ENCODE measurements at places on chromosomes 6 and 20. TPM values are rescaled to one million over a fixed set of nuclear protein-coding genes. Genes with fewer than 3 reads are reported as not detected.

DNA sequence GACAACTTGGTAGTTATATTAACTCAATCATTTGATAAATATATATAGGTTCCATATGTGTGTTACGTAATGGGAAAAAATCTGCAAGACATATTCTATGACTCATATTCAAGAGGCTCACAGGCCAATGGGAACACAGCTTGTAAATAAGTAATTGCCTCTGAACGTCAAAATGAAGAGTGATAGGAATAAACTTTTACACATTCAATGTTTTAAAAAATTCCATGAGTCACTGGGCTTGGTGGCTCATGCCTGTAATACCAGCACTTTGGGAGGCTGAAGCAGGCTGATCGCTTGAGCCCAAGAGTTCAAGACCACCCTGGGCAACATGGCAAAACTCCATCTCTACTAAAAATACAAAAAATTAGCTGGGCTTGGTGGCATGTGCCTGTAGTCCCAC lies 209.4 kb upstream of the MCHR2 start:
- DNase-seq: peak; percentile 97

DNA sequence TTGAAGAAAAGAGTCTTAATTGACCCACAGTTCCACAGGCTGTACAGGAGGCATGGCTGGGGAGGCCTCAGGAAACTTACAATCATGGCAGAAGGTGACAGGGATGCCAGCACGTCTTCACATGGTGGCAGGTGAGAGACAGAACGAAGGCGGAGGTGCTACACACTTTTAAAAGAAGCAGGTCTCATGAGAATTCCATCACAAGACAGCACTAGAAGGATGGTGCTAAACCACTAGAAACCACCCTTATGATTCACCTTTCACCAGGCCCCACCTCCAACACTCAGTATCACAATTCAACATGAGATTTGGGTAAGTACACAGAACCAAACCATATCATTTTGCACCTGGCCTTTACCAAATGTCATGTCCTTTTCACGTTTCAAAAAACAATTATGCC lies 20.9 kb downstream of the TAGAP start:
- DNase-seq: no peak

HAO1 gene
- polyA plus RNA-seq: not detected

ZNF391 gene
- 0.50 TPM for polyA plus RNA-seq

DNA sequence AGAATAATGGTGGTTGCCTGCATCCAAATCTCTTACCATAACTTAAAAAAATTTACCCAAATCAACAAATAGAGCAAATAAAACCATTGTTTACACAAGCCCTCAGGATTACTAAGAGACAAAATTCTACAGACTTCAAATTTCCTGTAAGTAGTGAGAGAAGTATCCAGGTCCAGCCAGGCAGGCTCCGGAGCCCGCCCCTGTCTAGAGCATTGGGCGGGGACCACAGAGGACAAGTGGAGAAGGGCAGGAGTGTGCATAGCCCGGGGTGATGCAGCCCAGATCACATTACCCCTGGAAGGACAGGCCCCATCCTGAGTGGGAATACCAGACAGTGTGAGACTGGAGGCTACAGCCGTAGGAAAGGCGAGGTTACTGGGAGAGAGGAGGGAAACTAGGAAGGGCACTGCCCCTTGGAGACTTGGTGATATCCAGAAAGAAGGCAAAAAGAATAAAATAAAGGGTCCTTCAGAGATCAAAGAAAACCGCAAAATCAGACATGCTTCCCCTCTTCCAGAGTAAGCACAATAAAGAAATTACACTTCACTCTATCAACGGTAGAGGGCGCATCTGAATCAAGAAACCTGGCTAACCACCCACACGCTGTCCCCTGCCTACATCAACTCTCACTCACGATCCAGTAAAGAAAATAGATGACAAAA lies 26.6 kb downstream of the RIN2 start:
- no peak for DNase-seq

- DNase-seq: no peak
These were observed 70.2 kb downstream of the BMP2 start for GRCh38 chr20:6837730-6838129.

- no peak for DNase-seq
These were observed 51.9 kb downstream of the CARMIL1 start for GRCh38 chr6:25330796-25331685.

DNA sequence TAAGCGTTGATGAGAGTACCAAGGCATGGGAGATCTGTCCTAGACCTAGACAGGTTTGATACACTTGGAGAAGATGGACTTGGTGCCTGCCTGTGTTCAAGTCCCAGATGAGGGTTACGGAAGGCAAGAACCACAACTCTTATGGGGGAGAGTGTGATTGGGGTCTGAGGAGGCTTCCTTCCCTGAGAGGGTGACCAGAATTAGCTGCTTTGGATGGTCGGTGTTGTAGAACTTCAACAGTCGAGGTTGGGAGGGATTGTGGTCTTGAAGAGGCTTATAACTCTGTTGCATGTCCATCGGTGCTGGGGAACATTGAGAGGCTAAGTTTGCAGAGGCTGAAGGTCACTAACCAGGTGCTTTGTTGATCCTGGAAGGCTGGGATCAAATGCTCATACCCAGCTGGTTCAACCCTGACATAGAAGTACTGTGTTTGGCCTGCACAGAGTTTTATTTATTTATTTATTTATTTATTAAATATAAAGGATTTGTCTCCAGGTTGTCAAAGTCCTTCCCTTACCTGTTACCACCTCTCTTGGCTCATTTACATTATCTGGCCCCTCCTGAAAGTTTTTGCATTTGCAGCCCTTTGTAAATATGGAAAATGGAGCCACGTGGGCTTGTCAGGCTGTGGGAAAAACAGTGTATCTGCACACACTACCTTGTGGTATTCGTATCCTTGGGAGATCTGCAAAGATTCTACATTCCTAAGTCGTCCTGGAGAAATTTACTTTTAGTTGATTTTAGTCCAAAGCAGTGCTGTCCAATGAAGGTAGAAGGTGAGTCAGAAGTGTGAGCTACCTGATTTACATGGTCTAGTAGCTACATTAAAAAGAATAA lies 15.8 kb upstream of the EFCAB8 start:
- DNase-seq: no peak

GRCh38 chr6:91534614-91535013 lies 947.7 kb upstream of the MAP3K7 start:
- DNase-seq: no peak

FBXO30 gene
- polyA plus RNA-seq: 3.5 TPM

DNA sequence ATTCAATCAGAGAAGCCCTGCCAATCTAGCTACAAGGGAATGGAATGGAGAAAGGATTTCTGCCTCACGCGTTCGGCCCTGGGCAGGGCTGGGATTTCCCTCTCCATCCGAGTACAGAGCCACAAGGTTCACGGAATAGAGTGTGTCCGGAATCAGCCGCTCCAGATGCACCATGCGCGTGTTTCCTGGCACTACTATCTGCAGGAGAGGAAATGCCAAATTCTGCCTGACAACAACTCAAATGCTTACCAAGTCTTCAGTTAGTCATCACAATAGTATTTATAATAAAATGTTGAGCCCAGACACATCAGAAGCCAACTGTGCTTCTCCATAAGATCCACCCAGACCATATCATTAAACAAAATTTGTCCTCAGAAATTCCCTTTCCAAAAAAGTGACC lies 75.1 kb downstream of the COL12A1 start:
- DNase-seq: no peak

SLC17A4 gene
- polyA plus RNA-seq: not detected

DNA sequence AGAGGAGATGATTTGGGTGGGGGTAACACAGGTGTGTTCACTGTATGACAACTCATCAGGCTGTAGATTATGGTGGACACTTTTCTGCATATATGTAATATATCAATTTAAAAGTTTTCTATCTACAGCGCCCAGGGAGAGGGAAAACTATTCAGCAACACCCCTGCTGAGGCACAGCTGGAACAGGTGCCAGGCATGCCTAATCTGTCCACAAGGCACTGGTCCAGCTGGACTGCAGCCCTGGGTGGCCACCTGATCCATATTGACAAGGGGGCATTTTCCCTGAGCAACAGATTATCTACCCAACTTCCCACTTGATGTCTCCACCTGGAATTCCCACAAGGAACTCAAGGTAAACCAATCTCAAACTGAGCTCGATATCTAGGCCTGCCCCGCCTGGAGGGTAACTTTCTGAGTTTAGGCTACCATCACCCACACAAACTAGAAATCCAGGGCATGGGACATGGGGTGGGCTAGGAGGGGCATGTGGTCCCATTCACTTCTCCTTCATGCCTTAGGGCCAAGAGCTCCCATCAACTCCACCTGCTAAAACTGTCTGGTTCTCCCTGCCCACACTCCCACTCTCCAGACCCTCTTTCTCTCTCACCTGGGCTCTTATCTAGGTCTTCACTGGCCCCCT lies 4.6 kb downstream of the SLC22A16 start:
- no peak for DNase-seq

DNA sequence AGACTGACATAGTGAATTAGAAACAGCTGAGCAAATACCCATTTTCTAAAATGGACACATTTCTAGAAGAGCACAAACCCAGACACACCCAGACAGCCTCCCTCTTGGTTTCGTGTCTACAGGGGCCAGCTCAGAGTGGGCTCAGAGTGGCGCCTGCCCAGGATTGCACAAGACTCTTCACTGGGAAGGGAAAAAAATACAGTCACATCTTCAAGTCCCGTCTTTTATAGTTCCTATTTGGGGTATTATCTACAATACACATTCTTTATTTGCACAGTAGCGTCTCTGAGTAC lies 246.1 kb upstream of the AFDN start:
- DNase-seq: no peak
